Renal pelvis (tissue), 12 donors: ENCODE measurements at places on chromosomes 5 and 9.

- no peak for DNase-seq
Measured at GRCh38 chr5:135827965-135828781, 6.3 kb upstream of the SLC25A48 start.

GRCh38 chr9:109705515-109705914 lies 74.5 kb upstream of the PALM2AKAP2 start:
- DNase-seq: no peak

DNA sequence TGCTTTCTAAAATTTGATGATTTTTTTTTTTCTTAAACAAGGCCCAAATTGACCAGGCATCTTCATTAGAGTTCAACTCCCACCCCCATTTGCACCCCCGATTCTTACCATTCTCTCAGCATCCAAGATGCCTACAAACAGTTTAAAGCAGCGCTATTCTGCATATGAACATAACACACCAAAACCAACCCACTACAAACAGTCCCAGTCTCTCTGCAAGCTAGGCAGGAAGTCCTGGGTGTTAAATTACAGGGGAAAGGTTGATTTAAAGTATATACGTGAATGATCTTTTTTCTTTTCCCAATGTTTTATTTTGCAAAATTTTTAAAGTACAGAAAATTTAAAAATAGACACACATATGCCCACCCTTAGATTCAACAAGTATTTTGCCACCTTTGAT lies 127.0 kb downstream of the ADAMTS12 start:
- no peak for DNase-seq

DNA sequence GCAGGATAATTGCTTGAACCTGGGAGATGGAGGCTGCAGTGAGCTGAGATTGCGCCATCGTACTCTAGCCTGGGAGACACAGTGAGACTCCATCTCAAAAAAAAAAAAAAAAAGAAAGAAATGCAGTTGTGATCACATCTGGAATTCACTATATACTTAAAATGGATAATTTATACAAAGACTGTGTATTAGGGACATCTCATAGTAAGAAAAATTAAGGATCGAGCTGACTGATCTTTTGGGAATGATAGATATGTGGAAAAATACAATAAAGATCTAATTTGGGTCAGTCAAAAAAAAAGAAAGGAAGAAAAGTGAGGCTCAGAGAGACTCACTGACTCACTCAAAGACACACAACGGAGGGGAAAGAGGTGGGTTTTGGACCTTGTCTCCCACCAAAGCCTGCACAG lies 73.2 kb upstream of the STXBP1 start:
- DNase-seq: no peak

DNA sequence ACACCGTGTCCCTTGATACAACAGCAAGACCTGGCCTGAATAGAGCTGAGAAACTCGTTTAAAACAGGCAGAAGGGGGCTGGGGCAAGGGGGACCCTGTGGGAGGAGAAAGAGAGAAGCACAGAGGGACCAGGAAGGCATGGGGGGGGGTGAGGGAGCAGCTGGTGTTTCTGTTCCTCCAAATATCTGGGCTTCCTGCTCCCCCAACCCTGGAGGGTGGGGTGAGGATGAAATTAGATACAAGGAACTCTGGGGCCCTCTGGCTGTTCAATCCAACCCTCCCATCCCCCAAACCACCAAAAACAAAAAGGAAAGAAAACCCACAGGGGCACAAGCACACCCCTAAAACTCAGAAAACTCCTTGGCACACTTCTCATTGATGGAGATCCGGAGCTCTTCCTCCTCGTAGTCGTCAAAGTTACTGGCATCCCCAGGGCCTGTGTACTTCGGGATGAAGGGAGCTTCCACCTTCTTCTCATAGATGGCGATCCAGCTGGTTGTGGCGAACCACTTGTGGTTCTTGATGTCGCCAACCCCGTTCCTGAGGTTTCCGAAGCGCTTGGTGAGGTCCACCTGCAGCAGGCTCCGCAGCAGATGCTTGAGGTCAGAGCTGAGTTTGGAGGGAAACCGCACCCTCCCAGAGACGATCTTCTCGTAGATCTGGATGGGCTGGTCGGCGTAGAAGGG lies 1.1 kb downstream of the PRKACG start:
- DNase-seq: no peak
